ENCODE measurements at places on chromosomes 5 and 9. TPM values are rescaled to one million over a fixed set of nuclear protein-coding genes. Genes with fewer than 3 reads are reported as not detected.

ABCA2 gene
- 21.8 TPM for total RNA-seq

PCDHGA3 gene
- total RNA-seq, result 1.5 TPM

DNA sequence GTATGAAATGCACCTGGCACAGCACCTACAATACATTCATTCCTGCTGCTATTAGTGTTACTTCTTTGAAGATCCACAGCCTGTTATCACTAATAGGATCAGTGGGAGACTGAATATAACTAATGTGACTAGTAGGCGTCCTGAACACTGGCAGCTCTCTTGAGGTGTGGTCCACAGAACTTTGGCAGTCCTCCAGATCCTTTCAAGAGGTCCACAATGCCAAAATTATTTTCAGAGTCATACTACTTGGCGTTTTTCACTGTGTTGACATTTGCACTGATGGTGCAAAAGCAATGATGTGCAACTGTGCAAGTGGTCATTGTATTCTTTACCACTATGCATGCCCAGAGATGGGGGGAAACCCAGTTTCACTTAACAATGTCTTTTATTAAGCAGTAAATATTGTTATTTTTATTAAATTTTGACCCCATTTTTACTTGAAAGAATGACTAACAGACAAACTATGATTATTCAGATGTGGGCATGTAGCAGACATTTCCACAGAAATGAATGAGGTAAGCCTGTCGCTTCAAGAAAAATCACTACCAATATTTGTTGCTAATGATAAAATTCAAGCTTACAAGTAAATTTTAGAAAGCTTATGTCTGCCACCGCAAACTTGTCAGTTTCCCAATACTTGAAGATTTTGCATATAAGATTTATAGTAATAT is 48.9 kb downstream of the ADRB2 start:
- H3K27me3 ChIP-seq, result no peaks in the 10 kb centered on the region
- no peaks in the 10 kb centered on the region for H3K36me3 ChIP-seq
- no peaks in the 10 kb centered on the region for H3K4me1 ChIP-seq
- peak; percentile 52 for DNase-seq
- no peak overlapping the region for H3K4me3 ChIP-seq

DNA sequence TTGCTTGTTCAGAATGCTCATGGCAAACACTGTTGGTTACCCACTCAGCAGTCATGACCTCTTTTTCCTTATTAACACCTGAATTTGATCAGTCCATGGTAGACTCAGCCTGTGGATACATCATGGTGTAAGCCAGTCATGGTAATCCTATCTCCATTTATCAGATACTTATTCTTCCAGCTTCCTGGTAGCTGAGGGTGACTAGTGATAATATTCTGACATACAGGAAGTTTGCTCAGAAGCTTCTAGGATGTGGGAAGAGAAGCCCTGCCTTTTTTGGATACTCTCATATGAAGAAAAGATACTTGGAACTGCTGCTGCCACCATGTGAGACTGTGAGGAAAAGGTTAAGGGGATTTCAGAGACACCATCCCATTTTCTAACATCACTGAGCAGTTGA is 7.3 kb downstream of the GDA start:
- no peak overlapping the region for H3K27ac ChIP-seq
- H3K4me3 ChIP-seq, result no peak overlapping the region
- DNase-seq, result no peak
- no peaks in the 10 kb centered on the region for H3K36me3 ChIP-seq
- no peaks in the 10 kb centered on the region for H3K4me1 ChIP-seq

DNA sequence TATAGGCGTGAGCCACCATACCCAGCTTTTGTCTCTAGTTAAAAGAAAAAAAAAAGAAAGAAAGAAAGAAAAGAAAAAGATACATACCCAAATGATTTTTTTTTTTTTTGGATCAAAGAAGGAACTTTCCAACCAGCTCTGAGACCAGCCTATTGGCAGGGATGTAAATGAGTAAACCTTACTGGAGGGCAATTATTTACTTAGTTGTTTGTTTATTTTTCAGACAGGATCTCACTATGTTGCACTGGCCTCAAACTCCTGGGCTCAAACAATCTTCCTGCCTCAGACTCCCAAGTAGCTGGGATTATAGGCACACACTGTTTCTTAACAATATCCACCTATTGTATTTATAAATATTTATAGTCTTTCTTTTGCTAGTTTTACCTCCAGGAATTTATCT is 10.9 kb upstream of the SPOUT1 start:
- H3K36me3 ChIP-seq, result peaks cover under 1% of the 10 kb centered on the region
- H3K4me1 ChIP-seq, result no peaks in the 10 kb centered on the region
- H3K4me3 ChIP-seq, result no peak overlapping the region
- H3K27me3 ChIP-seq, result no peaks in the 10 kb centered on the region

All from fibroblast of lung (primary cell).